ENCODE measurements at places on chromosomes 4 and X.

DNA sequence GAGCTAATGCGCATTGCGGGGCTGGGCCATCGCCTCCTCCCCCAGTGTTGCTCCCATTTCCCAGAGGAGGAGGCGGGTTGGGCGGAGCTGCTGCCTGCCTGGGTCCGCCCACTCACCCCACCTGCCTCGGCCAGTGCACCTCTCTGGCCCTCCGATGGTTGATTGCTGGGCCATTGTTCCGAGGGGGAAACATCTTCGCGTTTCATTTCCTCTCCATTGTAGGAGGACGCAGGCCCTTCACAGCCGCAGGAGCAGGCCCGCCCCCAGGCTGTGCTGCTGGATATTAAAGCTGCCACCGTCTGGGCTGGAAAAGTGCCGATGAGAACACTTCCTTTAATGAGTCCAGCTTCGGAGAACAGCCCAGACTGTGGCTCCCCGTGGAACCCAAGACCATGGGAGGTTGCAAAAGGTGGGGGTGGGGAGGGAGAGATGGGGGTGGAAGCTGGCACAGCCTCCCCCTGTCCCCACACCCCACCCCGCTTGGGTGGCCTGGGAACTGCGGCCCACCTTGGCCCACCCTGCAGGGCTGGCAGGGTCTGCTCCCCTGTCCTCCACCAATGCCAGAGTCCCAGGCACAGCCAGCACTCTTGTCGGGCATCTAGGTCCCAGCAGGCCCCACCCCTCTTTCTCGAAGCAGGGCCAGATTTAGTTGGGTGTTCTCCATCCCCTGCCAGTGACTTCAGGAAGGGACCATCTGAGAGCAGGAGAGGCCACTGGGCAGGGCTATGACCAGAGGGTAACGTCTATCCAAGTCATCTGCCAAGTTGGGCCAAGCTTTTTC is 96.6 kb downstream of the ADRA2C start:
- no peak for DNase-seq

DNA sequence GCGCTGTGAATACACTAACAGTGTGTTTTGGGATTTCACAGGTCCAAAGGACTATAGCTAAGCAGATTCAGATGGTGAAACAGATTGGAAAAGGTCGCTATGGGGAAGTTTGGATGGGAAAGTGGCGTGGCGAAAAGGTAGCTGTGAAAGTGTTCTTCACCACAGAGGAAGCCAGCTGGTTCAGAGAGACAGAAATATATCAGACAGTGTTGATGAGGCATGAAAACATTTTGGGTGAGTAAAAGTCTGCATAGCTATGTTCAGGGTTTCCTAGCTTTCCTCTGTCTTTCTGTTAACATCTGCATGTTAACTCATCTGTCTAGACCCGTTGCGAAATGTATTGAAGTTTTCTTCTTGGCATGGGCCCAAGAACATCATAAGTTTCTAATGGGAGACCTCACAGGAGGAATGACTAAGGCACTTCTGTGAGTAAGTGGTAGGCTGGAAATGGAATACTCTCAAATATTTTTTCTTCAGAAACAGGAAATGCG is 372.1 kb downstream of the BMPR1B start:
- no peak for DNase-seq

DNA sequence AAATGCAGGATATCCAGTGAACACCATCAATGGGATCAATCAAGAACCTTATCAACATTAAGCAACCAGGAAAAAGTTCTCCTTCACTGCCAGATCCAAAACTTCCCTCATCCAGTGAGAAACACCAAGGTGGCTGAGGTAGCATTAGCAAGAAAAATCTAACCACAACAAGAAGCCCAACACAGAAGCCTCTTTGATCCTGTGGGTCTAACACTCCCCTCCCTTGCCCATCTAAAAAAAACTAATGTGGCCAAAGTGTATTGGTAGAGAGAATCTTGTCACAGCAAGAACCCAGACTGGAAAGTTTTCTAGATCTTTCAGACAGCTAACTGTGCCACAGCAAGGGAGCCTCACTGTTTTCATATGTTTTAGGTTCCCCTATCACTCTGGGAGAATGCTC is 558.0 kb downstream of the STPG2 start:
- no peak for DNase-seq

DNA sequence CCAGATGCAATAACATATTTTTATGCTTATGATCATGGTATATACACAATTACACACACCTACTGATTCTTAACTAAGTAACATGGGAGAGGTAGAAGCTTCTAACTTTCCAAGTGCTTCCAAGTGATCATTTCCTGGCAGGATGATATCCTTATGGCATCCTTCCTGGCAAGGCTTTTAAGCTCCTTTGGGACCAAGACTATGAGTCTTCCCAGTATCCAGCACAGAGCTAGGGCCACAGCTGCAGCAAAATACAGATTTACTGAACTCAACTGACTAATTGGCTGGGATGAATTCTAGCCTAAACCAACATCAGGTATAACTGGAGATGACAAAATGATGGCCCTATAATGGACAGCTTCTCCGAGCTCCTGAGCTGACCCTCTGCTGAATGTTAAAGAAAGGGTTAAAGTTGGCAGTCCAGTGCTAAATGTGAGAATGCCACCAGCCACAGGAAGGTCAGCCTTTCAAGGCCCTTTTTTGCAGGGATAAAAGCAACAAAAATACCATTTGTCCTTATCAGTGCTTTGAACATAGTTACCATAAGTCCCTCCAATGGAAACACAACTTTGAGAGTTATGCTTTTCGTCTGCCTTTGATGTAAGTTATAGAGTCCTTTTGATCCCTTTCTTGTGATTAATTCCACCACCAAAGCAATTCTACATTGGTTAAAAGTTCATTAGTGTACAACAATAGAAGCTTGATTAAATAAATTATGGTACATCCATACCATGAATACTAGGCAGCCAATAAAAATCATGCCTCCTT is 73.4 kb downstream of the MGST2 start:
- no peak for DNase-seq

- no peak for DNase-seq
Measured at GRCh38 chr4:47486231-47486673, 1.2 kb downstream of the ATP10D start.
